ENCODE measurements at places on chromosomes 13 and 19.

DNA sequence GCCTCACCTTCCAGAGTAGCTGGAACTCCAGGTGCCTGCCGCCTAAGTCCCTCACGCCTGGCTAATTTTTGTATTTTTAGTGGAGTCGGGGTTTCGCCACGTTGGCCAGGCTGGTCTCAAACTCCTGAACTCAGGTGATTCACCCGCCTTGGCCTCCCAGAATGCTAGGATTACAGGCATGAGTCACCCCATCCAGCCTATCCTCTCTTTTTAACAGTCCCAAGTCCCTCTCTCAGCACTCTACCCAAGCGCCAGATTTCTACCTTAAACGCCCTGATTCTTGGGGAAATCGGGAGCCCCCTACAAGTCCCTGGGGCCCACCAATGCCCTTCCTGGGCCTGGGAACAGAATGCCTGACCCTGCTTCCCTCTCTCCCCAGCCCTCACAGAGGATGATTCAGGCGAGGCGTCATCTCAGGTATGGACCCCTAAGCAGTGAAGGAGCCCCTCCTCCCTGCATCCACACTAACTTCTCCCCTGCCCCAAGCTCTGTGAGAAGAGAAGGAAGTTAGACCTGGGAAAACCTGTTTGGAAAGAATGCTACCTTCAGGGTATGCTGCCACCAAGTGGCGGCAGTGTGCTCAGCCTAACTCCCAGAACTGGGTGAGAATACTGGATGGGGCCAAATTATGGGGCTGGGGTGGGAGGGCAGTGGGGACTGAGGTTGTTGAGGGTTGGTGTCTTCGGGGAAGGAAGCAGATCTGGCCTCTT is 20.8 kb upstream of the EBI3 start:
- no peak for DNase-seq

- no peak for DNase-seq
Measured at GRCh38 chr13:48163061-48163460, 68.2 kb upstream of the MED4 start.

DNA sequence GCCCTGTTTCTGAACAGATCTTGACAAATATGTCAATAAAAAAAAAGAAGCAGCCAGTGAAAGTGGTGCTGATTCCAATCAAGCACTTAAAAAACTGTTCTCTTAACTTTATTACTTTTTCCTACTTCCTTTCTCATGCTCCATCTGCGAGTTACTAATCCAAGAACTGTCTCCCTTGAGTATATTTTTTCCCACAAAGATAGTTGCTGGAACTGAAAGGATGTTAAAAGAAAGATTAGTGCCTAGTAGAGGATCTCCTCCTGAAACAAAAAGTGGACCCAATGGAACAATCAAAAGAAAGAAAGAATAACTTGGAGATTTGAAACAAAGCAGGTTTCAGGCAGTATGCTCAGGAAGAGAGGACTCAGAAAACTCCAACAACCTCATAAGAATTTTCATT is 1034.8 kb downstream of the PCDH17 start:
- no peak for DNase-seq

GRCh38 chr13:97429681-97430081 is 4.3 kb upstream of the RAP2A start:
- DNase-seq, result peak; percentile 64

- no peak for DNase-seq
Measured at GRCh38 chr13:110250258-110250891, 56.6 kb downstream of the COL4A1 start.

- DNase-seq, result no peak
Measured at GRCh38 chr19:11098327-11098726, 9.1 kb downstream of the LDLR start.

DNA sequence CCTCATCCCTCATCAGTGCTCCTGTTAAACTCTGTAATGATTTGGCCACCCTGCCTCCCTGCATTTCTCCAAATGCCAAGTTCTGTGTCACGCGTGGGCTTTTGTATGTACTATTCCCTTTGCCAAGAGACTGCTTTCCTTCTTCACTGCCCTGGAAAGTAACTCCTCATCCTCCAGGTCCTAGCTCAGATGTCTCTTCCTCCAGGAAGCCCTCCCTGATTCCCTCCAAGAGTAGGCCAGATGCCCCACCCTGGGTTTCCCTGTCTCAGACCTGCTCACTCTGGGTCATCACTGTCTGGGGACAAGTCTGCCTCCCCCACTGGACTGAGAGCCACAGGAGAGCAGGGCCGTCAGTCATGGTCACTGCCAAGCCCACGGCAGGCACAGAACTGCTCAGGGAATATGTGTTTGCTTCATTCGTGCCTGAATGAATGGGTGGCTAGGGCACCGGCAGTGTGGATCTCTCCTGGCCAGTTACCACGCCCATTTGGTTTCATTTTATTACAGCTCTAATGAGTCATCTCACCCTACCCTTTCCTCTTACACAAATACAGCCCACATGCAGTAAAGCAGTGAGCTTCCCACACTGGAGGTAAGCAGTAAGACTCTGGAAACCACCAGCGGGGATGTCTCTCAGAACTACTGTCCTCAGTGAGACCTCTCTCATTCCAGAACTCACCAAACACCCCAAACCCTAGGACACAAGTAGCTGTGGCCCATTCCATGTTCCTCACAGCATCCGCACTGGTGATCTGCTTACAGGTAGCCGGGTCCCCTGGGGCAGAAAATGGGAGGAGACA is 12.1 kb upstream of the GPR4 start:
- DNase-seq, result no peak

GRCh38 chr19:47229676-47230053 is 1.3 kb downstream of the BBC3 start:
- no peak for DNase-seq

- no peak for DNase-seq
Measured at GRCh38 chr19:44260343-44260681, 626 bp downstream of the ZNF233 start.

- DNase-seq, result no peak
Measured at GRCh38 chr19:15442142-15442920, 7.4 kb downstream of the WIZ start.

DNA sequence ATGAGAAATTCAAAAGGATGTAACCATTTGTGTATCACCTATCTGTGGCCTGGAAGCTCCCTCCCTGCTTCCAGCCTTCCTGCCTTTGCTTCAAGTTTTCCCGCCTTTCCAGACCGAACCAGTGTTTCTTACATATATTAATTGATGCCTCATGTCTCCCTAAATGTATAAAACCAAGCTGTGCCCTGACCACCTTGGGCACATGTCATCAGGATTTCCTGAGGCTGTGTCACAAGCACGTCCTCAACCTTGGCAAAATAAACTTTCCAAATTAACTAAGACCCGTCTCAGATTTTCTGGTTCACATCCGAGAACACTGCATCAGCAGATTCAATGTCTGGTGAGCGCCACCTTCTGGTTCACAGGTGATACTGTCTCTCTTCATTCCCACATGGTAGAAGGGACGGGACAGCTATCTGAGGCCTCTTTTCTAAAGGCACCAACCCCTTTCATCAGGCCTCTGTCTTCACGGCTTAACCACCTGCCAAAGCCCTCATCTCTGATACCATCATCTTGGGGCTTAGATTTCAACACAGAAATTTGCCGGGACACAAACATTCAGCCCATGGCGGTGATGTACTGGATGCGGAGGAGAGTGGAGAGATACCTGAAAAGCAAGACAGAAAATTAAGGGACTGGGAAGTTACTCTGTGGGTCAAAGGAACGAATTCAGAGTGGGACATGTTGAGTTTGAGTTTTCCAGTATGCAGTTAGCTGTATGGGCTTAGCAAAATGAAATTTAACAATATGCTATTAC is 58.7 kb upstream of the PABPC3 start:
- DNase-seq, result no peak

DNA sequence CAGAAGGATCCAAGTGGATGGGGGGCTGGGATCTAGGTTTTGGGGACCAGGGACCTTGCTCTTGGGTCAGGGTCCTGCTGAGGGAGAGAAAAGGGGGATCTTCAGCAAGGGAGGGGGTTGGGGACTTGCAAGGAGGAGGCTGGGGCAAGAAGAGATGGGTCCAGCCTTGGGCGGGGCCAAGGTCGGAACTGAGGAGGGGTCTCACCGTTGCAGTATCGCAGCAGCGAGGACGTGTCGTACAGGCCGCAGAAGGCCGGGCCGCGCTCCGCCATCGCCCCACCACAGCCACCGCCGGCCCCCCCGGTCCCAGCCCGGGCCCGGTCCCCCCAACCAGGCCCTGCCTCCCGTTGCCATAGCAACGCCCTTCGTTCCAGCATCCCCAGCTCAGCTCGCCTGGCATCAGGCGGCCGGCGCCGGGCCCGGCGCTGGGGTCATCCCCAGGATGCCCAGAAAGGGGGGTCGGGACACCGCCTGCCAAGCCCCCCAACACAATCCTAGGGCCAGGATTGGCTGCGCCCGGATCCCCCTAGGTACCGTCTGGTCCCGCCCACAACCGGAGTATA is 6.0 kb upstream of the EML2 start:
- no peak for DNase-seq

DNA sequence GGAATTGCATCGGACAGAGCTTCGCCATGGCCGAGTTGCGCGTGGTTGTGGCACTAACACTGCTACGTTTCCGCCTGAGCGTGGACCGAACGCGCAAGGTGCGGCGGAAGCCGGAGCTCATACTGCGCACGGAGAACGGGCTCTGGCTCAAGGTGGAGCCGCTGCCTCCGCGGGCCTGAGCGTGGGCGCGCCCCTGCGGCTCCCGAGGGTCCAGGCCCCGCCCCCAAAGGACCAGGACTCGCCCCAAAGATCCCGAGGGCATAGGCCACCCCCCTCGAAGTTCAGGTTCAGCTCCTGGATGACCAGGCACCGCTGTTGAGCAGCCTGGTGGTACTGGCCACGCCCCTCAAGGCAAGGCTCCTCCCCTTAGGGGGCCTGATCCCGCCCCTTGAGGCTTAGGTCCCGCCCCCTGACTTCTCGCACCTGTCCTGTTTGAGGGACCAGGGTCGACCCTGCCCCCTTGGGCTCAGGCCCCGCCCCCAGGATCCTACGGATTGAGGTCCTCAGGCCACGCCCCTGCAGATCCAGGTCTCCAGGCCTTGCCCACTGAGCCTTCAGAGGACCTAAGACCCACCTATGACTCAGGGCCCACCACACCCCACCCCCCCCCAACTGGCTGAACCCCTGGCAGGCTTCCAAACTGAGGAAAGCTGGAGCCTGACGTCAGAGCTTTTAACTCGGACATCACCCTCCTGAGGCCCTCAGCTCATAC is 43.1 kb downstream of the CYP4F22 start:
- DNase-seq, result no peak

DNA sequence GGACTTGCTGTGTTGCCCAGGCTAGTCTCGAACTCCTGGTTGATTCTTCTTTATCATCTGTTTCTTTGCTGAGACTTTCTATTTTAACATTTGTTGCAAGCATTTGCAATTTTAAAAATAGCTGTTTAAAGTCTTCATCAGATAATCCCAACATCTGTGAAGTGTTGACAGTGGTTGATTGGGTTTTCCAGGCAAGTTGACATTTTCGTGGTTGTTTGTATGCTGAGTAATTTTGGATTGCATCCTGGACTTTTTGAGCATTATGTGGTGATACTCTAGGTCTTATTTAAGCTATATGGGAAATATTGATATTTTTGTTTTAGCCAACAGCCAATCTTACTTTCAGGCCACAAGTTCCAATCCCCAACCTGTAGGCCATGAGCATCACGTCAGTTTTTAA is 25.1 kb downstream of the AP1M1 start:
- no peak for DNase-seq

DNA sequence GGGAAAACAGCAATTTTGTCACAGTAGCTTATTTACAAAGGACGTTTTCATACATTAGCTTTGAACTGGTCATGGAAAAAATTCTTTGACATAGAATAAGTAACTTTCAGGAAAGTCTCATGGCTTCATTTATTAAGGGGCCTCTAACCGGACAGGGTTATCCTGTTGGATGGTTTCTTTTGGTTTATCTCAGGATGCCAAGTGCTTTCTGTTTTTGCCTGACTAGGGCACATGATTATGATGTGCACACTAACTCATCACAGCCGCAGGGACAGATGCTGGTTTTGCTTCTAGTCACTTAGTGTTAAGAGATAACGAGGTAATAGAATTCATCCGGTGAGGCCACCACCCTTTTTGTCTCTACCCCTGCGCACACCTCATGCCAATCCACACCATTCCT is 53.0 kb downstream of the TGDS start:
- no peak for DNase-seq

- no peak for DNase-seq
Measured at GRCh38 chr19:51319649-51320279, 8.3 kb downstream of the IGLON5 start.

GRCh38 chr13:77423296-77423695 is 96.4 kb upstream of the MYCBP2 start:
- no peak for DNase-seq

DNA sequence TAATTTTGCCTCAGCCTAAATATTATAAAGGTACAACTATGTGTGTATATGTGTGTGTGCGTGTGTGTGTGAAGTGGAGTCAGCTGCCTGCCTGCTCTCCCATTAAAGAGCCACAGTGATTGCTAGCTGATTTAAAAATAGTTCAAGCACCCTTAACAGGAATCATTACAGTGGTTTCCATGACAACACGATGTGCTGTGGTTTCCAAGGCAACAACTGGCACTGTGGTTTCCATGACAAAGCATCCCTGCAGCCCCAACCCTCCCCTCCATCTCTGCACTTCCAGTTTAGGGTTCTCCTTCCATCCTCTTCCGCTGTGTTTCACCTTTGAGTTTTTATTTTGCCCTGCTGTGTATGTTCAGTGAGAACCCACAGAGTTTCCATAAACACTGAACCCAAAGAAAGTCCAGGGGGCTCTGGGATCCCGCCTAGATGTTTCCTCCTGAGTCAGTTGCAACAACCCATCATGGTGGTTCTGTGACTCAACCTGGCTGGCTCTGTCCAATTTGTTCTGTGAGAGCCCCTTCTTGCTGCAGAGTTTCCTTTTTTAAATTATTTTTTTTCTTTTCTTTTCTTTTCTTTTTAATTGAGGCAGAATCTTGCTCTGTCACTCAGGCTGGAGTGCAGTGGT is 7.1 kb upstream of the PNMA8A start:
- DNase-seq, result no peak

GRCh38 chr19:459724-460511 is 915 bp downstream of the SHC2 start:
- no peak for DNase-seq

DNA sequence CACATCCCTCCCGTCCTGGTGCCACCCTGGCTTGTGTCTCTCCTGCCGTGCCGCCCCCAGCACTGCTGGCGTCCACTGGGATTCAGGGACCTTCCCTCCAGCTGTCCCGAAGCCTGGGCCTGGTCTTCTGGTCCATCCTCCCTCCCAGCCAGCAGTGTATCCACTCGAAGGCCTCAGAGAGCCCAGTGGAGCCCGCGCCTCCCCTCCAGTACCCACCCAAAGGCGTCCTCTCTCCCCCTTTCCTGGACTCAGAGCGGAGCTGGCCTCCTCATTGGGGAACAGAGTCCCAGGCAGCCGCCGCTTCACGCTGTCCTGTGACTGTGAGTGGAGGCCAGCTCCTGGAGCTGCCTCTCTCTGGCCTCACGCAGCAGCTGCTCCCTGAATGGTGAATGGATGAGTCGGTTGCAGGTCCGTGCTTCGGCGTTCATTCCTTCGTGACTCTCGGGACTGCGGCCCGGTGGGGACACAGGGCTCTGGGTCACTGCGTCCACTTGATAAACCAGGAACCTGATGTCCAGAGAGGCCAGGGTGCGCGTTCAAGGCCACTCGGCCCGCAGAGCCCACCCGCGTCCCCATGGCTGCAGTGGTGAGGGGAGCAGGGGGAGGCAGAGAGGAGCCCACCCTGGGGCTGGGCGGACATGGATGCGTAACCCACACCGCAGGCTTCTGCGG is 12.1 kb downstream of the ONECUT3 start:
- no peak for DNase-seq

- no peak for DNase-seq
Measured at GRCh38 chr13:21435687-21436151, 23.4 kb downstream of the ZDHHC20 start.

- DNase-seq, result no peak
Measured at GRCh38 chr19:57078802-57079201, 41.0 kb upstream of the USP29 start.

- no peak for DNase-seq
Measured at GRCh38 chr19:4662812-4663211, 7.3 kb downstream of the MYDGF start.
